ENCODE measurements at places on chromosomes 12 and 14. TPM values are rescaled to one million over a fixed set of nuclear protein-coding genes. Genes with fewer than 3 reads are reported as not detected.

- H3K4me3 ChIP-seq = peak overlapping the region; percentile 97
- H3K36me3 ChIP-seq = peaks cover 53% of the 10 kb centered on the region
Observed at GRCh38 chr12:98516111-98516873, 902 bp downstream of the TMPO start.

The MANSC4 gene
- total RNA-seq = not detected

DNA sequence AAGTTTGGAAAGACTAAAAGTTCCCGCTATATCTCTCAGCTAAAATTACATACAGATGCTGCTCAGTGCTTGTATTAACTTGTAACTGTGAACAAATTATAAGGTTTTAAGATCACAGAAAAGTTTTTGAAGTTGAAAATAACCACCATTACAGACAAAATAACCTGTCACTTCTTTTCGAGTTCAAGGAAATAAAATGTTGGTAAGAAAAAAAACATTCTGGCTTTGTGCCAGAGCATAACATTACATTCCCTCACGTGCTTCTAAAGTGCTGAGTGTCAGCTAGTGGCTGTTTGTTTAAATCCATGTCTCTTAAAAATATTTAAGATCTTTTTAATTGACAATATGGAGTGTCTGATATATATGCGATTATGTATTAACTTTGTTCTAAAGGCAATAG lies 27.2 kb upstream of the ADAMTS20 start:
- no peak for DNase-seq
- no peaks in the 10 kb centered on the region for H3K4me1 ChIP-seq
- H3K4me3 ChIP-seq = no peak overlapping the region
- no peak overlapping the region for H3K27ac ChIP-seq

The ERP27 gene
- total RNA-seq = 11.3 TPM

The MMP19 gene
- total RNA-seq = not detected

The VRTN gene
- not detected for total RNA-seq

DNA sequence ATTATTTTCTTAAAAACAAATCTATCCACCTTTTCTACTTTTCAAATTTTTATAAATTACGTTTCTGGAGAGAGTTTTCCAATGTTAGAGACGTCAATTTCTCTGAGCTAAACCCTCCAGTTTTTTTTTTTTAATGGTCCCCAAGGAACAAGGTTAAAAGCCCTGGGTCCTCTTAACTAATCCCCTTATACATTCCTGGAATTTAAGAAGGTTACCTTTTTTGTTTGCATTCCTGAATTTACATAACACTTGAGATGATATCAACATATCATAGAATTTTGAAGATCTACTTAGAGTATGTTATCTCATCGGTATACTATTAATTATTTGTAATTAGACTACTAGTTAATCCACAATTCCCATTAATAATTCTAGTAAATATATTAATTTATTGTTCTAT lies 662.2 kb upstream of the LRFN5 start:
- no peaks in the 10 kb centered on the region for H3K4me1 ChIP-seq
- H3K27ac ChIP-seq = no peak overlapping the region
- H3K36me3 ChIP-seq = no peaks in the 10 kb centered on the region
- no peaks in the 10 kb centered on the region for H3K27me3 ChIP-seq

The MIA2 gene
- 28.2 TPM for total RNA-seq

DNA sequence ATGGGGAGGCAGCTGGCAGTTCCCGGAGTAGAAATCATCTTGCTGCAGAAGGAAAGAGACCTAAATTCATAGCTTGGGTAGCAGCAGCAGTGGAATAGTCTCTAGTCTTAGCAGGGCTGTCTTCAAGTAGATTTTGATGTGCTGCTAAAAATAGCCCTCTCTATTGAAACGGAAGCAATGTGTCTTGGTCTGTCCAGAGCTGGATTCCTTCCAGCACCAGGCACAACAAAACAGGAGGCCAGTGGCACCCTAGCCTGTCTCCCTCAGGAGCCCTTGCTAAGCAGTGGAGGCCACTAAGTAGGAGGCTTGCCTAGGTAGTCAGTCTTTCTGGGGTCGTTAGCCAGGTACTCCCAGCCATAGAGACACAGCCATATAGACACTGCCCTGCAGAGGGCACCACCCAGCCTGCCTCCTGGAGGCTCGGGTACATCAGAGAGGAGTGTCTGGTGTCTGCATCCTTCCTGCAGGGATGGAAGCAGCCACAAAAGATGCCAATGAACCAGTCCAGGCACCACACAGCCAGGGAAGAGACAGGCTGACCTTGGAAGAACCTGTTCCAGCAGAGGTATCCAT lies 97.5 kb downstream of the CRACR2A start:
- no peak overlapping the region for H3K4me3 ChIP-seq
- peak overlapping the region; percentile 37 for H3K27ac ChIP-seq
- H3K27me3 ChIP-seq = no peaks in the 10 kb centered on the region
- DNase-seq = peak; percentile 26
- H3K36me3 ChIP-seq = peaks cover 39% of the 10 kb centered on the region

DNA sequence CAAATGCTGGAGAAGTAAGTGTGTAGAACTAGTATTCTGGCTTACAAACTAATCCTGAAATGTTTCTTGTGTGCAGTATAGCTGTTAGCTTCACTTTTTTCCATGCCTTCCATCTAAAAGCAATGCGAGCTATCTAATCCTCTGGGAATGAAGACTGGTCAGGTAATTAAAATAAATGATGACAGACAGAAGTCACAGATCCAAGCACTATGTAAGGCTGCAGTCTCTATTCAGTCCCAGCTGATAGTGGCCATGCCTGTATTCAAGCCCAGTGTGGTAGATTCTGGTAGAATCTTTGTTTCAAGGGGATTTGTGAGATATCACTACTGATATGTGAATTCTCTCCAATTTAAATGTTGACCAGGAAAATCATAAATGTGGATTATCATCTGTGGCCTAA lies 637.2 kb downstream of the TMTC2 start:
- H3K4me1 ChIP-seq = no peaks in the 10 kb centered on the region
- H3K36me3 ChIP-seq = no peaks in the 10 kb centered on the region
- no peak overlapping the region for H3K27ac ChIP-seq
- H3K27me3 ChIP-seq = no peaks in the 10 kb centered on the region
- H3K4me3 ChIP-seq = no peak overlapping the region
- no peak for DNase-seq

- no peak overlapping the region for H3K27ac ChIP-seq
- peaks cover 4% of the 10 kb centered on the region for H3K27me3 ChIP-seq
- H3K4me1 ChIP-seq = no peaks in the 10 kb centered on the region
- no peaks in the 10 kb centered on the region for H3K36me3 ChIP-seq
Observed at GRCh38 chr12:98221243-98221808, 294.1 kb upstream of the TMPO start.

The GLT8D2 gene
- total RNA-seq = not detected

DNA sequence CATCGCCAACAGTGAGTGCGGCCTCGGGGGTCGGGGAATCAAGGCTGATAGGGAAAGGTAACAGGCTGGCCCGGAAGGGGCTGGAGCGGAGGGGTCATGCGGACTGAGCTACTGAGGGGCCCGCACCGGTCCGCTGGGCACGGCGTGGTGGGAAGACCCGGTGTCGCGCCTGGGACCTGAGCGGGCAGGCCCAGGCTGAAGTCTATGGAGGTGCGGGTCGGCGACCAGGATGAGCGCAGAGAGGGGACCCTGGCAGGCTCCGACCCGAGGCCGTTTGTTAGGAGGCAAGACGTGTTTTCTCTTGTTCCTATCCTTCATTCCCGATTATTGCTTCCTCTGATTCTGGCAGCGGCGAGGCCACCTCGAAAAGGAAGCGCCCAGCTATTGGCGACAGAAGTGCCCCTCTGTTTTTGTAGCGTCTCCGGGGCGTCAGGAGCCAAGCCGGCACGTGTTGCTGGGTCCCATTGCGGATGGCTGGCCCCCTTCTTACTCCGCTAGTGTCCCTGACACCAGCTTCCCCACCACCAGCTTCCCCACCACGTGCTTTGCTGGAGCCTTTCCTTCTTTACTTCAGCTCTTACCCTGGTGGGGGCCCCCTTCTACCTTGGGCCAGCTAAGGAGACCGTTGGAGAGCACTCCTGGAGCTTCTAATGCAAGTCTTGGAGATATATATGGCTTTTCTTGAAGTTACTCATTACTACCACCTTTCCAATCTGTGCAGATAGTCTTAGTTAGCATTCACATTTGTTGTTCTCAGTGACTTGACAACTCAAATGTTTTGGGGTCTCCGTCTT lies 653 bp downstream of the PA2G4 start:
- peaks cover 60% of the 10 kb centered on the region for H3K4me1 ChIP-seq
- no peaks in the 10 kb centered on the region for H3K27me3 ChIP-seq
- H3K27ac ChIP-seq = peak overlapping the region; percentile 98
- H3K4me3 ChIP-seq = peak overlapping the region; percentile 99
- H3K36me3 ChIP-seq = peaks cover 52% of the 10 kb centered on the region
- DNase-seq = peak; percentile 28

GRCh38 chr14:92414690-92415445 lies 91.9 kb downstream of the SLC24A4 start:
- no peak overlapping the region for H3K4me3 ChIP-seq
- H3K4me1 ChIP-seq = no peaks in the 10 kb centered on the region
- H3K36me3 ChIP-seq = no peaks in the 10 kb centered on the region
- H3K27me3 ChIP-seq = peaks cover 7% of the 10 kb centered on the region
- DNase-seq = no peak
- no peak overlapping the region for H3K27ac ChIP-seq

DNA sequence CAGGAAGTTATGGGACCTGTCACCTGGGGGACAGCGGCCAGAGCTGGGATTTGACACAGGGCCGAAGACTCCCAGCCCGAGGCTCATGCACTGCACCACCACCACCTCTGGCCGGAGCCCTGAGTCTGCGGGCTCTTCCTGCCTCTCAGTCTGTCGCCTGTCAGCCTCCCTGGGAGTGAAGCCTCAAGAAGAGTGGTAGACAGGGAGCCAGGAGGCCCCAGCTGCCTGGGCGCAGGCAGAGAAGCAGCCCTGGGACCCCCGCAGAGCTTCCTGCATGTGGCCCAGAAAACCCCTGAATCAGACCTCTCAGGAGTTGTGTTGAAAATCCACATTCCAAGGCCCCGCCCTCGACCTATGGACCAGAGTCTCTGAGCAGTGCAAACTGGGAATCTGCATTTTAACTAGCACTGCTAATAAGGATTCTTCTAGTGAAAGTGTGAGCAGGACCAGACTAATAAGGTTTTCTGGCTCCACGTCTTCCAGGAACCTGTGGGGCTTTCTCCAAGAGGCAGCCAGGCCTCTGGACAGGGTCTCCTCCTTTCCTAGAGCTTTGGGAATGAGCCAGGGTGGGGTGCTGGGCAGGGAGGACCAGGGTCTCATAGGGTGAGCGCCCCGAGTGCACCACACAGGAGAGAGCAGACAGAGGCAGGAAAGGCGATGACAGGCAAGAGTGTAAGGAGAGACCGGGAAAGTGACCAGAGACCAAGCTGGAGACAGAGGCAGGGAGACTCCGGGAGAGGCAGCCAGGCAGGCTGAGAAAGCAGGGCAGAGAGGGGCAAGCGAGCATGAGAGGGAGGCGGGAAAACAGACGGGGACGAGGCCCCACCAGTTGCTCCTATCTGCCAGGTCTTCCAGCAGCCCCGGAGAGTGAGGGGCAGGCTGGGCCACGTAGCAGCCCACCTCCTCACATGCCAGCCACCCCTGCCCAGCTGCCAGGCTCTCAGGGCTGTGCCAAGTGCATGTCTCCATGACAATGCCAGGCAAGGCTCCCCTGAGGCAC lies 112.4 kb downstream of the BCL11B start:
- peaks cover 7% of the 10 kb centered on the region for H3K4me1 ChIP-seq
- peaks cover 3% of the 10 kb centered on the region for H3K36me3 ChIP-seq
- no peak overlapping the region for H3K4me3 ChIP-seq
- H3K27ac ChIP-seq = no peak overlapping the region
- no peaks in the 10 kb centered on the region for H3K27me3 ChIP-seq
- no peak for DNase-seq

DNA sequence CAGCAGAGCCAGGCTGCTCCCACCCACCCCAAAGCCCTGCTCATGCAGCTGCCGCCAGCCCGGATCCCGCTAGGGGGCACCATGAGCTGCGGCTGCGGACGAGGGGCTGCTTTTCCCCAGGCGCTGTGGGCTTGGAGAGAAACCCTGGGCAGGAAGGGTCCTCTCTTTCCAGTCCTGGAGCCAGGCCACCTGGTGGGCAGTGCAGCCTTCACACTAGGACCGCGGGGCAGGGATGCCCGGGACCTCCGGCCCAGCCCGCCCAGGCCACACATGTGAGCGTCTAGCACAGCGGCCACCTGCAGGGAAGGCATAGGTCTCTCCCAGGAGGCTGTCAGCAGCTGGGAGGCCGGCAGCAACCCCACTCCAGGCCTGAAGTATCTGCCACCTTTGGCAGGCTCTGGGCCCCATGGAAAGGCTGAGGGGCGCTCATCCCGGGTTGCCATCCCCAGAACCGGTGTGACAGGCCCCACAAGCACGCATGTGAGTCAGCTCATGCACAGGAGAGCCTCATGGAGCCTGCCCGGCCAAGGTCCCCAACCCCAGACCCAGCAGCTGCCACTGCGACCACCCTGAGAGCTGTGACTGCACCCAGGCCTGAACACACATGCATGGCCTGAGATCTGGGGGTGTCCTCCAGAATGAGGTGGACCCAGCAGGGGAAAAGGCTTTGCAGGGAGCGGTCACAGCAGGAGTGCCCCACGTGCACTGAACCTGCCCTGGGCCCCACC lies 280.0 kb upstream of the RTL1 start:
- no peaks in the 10 kb centered on the region for H3K4me1 ChIP-seq
- H3K4me3 ChIP-seq = no peak overlapping the region
- DNase-seq = no peak
- H3K27me3 ChIP-seq = no peaks in the 10 kb centered on the region
- no peaks in the 10 kb centered on the region for H3K36me3 ChIP-seq

The PMCH gene
- not detected for total RNA-seq

GRCh38 chr14:87805315-87805723 lies 187.7 kb downstream of the GALC start:
- no peaks in the 10 kb centered on the region for H3K36me3 ChIP-seq
- no peak overlapping the region for H3K27ac ChIP-seq
- no peak overlapping the region for H3K4me3 ChIP-seq
- peaks cover 3% of the 10 kb centered on the region for H3K27me3 ChIP-seq

DNA sequence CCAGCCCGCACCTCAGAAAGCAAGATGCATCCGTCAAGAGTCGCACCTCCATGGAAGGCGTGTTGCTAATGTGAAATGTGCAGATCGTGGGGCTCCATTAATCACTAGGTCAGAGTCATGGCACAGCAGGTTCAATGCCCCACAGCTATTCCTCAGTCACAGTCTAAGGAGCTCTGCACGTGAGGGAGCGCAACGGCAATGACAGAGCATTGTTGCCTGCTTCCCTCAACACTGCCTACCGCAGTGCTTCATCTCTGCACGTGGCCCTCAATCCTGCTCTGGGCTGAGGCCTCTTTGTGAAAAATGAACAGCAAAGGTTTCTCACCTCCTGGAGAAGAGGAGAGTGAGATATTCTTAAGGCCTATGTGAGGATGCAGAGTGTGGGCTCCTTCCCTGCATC lies 995.2 kb upstream of the TMEM132C start:
- no peak overlapping the region for H3K27ac ChIP-seq
- no peak overlapping the region for H3K4me3 ChIP-seq
- no peaks in the 10 kb centered on the region for H3K27me3 ChIP-seq
- no peaks in the 10 kb centered on the region for H3K4me1 ChIP-seq
- H3K36me3 ChIP-seq = no peaks in the 10 kb centered on the region

- DNase-seq = no peak
- no peaks in the 10 kb centered on the region for H3K36me3 ChIP-seq
- peaks cover 4% of the 10 kb centered on the region for H3K27me3 ChIP-seq
Observed at GRCh38 chr12:106276032-106276740, 26.3 kb upstream of the TCP11L2 start.

Data from activated CD4-positive, alpha-beta T cell treated with anti-CD3 and anti-CD28 coated beads, Interleukin-2, amount 10 ng/mL, durations not matched to agents 7 days and 5 days (primary cell).